Gastroesophageal sphincter (tissue), 4 donors: ENCODE measurements at places on chromosomes 3 and 15. TPM values are rescaled to one million over a fixed set of nuclear protein-coding genes. Genes with fewer than 3 reads are reported as not detected.

GRCh38 chr3:42094128-42094527, 3.0 kb downstream of the TRAK1 start:
- ATAC-seq, result no peak

DNA sequence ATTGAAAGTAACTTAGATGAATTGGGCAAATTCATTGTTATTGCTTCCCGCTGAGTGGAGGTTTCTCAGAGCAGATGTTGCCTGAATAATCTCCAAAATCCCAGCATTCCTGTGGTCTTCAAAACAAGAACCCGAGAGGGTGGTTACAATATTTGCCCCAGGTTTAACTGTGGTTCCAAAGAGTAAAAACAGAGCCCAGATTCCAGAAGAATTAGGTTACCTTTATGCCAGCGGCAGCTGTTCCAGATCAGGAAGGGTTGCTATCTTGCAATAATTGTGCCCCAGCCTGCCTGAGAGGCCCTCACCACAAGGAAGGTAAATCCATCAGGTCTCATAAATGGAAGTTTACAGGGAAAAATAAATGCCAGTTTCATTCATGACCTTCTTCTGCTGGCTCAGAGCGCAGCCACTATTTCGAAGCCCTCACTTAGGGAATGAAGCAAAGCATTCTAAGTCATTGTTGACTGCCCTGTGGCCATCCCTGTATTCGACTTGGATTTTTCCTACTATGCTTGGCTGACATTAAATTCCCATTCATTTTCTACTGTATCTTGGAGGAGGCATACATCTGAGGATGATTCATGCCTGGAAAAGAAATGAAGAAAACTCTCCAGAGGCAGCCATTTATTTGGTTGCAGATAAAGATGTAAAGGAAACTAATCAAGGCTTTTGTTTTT, 54.6 kb downstream of the SSUH2 start:
- no peak for ATAC-seq

The SNTN gene
- total RNA-seq, result not detected

- ATAC-seq, result no peak
Observed at GRCh38 chr15:58840048-58840447, 68.9 kb downstream of the MINDY2 start.

The LRRK1 gene
- total RNA-seq, result 12.7 TPM

The VILL gene
- 5.0 TPM for total RNA-seq

DNA sequence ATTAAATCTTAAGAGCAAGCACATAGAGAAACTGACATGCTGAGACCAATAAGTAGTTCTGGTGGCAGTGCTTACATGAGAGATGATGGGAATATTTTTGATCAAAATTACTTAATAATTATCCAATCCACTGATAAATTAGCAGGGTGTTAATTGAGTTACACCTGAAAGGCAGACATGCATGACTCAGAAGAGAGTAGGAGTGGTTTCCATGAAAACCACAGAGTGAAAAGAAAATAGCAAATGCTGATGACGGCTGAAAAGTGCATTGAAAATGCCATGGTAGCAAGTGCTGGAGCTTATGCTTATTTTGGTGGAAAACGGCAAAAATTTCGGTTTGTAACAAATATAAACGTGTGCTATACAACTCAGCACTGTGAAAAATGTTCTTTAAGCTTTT, 267.8 kb upstream of the LRRN1 start:
- ATAC-seq, result no peak

GRCh38 chr3:122755491-122755890, 38.1 kb downstream of the HSPBAP1 start:
- ATAC-seq, result no peak

GRCh38 chr3:155853214-155854140, 750 bp downstream of the SLC33A1 start:
- ATAC-seq, result no peak

The SHISA5 gene
- 127 TPM for total RNA-seq

DNA sequence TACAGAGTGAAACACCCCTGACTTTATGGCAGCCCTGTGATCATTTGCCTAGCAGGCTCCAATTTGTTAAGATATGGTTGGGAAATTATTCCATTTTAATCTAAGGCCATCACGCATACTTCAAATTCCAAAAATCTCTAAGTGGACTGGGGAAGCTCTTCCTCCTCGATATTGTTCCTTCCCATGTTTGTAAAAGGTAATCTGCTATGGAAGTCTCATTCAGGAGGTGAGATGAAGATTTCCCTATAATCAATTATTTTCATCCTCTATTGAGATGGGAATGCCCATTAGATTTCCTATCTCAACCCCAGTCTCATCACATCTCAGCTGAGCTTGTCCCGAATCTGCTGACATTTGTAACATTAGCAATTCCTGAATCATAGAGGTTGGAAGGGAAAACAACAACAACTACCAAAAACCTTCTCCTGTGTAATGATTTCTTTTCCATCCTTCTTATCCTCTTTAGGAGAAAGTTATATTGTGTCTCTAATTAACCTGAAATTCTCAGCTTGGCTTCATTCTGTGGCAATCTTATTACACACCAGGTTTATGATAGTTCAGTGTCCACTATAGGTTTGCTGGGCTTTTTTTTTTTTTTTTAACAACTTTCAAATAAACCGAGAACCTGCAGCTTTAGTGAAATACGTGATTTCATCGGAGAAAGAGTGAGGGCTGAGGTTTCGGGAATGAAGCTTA, 2.2 kb upstream of the NR2F2 start:
- no peak for ATAC-seq

DNA sequence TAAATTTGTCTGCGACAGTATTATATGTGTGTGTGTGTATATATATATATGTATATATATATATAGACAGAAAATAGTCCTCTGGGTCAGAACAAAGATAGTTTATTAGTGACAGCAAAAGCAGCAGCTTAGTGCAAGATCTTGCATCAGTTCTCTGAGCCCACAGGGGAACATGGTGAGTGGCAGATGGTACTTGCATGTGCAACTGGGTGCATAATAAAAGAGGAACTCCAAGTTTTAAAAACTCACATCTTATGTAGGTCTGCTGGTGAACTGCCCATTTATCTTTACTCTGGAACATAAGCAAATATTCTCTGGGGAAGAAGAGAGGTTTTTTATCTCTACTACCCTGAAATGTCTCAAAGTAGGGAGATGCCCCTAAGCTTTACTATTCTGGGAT, 276.4 kb downstream of the POLQ start:
- no peak for ATAC-seq

GRCh38 chr3:125436921-125437320, 61.8 kb upstream of the ZNF148 start:
- no peak for ATAC-seq

GRCh38 chr3:169969174-169970095, 2.8 kb downstream of the SEC62 start:
- ATAC-seq, result no peak

GRCh38 chr15:35686347-35686746, 140.4 kb upstream of the DPH6 start:
- ATAC-seq, result no peak

The SCAANT1 gene
- total RNA-seq, result not detected

GRCh38 chr15:96362011-96362754, 31.7 kb downstream of the NR2F2 start:
- ATAC-seq, result no peak

- ATAC-seq, result peak; percentile 21
Observed at GRCh38 chr3:16239780-16240179, 25.0 kb downstream of the DPH3 start.

The DLL4 gene
- 3.8 TPM for total RNA-seq

DNA sequence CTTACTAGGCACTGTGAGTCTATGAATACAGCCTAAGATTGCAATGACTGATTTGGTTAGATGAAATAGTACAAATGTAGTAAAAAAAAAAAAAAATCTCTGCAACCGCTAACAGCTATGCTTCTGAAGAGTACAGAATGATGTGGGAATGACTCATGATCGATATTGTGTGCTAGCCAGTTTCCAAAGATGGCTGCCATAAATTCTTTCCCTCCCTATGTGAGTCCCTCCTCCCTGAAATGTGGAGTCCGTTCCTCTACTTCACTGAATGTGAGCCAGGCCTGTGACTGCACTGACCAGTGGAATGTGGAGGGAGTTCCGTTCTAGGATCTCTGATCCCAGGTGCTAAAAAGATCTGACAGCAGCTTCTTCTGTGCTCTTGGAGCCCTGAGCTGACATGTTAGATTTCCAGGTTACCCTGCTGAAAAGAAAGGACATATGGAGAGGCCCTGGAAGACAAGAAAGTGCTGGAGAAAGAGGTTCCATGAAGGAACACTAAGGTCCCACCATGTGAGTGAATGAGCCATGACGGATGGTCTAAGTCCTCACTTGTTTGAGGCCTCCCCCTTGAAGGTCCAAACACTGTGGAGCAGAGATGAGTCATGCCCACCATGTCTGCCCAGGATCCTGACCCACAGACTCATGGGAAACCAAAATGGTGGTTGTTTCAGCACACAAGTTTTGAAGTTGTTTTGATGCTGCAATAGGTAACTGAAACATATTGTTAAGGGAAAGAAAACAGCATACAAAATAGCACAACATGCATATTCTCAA, 46.3 kb downstream of the DGKG start:
- ATAC-seq, result peak; percentile 31

DNA sequence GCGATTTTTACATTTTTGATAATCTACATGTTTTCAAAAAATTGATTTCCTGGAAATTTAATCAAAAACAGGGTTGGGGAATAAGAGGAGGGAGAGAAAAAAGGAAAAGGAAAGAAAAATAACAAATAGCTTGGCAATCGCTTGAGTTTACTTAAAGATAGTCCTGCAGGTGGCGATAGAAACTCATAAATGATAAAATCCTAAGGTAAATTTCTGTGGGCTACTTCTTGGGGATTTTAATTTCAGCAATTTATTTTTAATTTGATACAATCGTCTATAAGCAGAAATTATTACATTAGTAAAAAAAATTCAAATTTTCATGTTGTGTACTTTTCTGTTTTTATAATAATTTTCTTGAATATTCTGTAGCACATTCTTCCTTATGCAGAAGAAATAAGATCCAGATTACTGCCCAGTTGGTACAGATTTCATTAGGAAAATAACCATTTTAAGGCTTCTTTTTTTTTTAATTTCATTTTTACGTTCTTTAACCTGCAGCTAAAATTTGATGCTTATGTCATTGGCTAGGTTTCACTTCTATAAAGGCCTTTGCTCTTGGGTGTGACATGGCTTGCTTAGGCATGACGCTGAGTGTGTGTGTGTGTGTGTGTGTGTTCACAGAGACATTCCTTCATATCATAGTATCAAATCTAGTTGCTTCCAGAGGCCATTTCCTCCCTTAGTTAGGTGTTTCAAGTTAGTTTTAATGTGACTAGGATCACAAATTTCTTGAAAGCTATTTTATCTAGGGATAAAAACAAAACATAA, 181.8 kb downstream of the MCTP2 start:
- ATAC-seq, result no peak

- ATAC-seq, result no peak
Observed at GRCh38 chr3:57980416-57980815, 27.8 kb upstream of the FLNB start.

- no peak for ATAC-seq
Observed at GRCh38 chr3:97810779-97811390, 10.9 kb upstream of the CRYBG3 start.

GRCh38 chr3:30075514-30075913, 530.9 kb upstream of the TGFBR2 start:
- no peak for ATAC-seq

- ATAC-seq, result peak; percentile 53
Observed at GRCh38 chr3:53845103-53845880, 927 bp downstream of the CHDH start.

GRCh38 chr3:68972358-68972979, 40.1 kb upstream of the TAFA4 start:
- peak; percentile 67 for ATAC-seq

DNA sequence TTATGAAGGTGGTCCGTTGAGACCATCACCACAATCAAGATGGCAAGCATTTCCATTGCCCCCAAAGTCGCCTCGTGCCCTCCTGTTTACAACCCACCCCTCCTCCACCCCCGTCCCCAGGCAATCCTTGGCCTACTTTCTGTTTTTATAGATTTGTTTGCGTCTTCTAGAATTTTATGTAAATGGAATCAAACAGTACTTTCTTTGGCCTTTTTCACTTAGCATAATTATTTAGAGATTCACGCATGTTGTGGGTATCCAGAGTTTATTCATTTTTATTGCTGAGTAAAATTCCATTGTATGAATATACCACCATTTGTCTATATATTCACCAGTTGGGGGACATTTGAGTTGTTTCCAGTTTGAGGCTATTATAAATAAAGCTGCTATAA, 66.6 kb downstream of the LSM3 start:
- no peak for ATAC-seq

The TMEM115 gene
- total RNA-seq, result 66.2 TPM

DNA sequence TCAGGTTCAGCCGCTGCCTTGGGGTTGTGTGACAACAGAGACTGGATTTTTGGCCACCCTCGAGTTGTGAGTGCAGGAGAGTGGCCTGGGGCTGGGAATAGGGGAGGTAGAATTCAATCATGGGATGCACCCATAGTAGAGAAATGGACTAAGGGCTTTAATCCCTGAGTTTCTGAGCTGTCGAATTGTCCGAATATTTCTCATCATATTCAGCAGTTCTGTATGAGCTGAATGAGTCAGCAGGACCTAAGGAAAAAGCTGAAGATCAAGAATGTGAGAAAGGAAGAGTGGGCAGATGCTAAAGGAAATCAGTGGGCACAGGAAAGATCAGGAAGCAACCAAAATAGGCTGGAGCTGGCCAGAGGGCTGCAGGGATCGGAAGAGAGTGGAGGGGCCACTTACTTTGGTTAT, 44.4 kb upstream of the SACM1L start:
- no peak for ATAC-seq

The GPR87 gene
- 3.5 TPM for total RNA-seq

The SEMA3G gene
- 33.9 TPM for total RNA-seq

GRCh38 chr3:124699686-124700396, 30.4 kb upstream of the UMPS start:
- ATAC-seq, result no peak

- ATAC-seq, result no peak
Observed at GRCh38 chr3:189324538-189325138, 152.9 kb downstream of the TPRG1 start.

GRCh38 chr3:143360244-143360643, 240.7 kb downstream of the CHST2 start:
- ATAC-seq, result no peak

The UBE2E1 gene
- 89.4 TPM for total RNA-seq

DNA sequence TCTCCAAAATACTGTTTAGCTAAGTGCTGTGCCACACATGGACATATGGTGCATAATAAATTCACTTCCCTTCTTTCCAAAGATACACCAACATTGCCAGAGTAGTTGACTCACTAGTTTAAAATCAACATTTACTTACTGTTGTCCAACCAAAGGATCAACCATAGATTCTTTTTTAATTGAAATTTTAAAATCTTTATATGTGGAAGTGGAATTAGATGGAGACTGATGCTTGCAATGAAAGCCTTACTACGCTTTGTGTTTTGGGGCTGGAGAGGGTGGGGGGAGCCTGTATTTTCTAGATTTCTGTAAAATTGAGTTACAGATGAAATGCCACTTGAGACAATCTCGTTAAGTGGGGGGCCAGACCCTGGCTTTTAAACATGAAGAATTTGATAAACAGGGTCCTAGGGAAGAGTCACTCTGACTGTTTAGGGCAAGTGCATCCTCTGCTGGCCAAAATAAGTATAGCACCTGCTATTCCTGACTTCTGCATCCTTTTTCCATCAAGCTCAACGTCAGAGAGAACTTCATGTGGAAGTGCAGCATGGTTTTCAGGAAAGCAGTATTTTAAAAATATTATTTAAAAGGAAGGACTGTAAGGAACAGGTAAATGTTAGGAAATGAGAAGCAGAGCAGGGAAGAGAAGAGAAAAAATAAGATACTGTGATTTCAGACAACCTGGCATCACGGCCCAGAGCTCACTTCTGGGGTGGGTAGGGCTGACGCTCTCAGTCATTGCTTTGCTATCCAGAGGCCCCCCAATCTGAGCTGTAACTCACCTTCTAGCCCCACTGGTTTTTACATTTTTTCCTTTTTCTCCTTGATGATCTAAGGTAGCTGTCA, 76.7 kb downstream of the BOC start:
- ATAC-seq, result peak; percentile 35

The SRGAP3 gene
- total RNA-seq, result 2.0 TPM

The FHIT gene
- 5.0 TPM for total RNA-seq

The FBXL2 gene
- total RNA-seq, result 9.3 TPM
